Smooth muscle cell of bladder (primary cell): ENCODE measurements at places on chromosomes 6 and 20. TPM values are rescaled to one million over a fixed set of nuclear protein-coding genes. Genes with fewer than 3 reads are reported as not detected.

PAX1 gene
- not detected in 2 replicates for total RNA-seq

KCNK15 gene
- 0.28 and 0.83 TPM in 2 replicates for total RNA-seq

NOL7 gene
- 43.6 and 48.2 TPM in 2 replicates for total RNA-seq

SLC44A4 gene
- total RNA-seq, result not detected in 2 replicates

ARHGAP40 gene
- not detected in 2 replicates for total RNA-seq

RAB32 gene
- total RNA-seq, result 111 and 124 TPM in 2 replicates

NOX3 gene
- total RNA-seq, result not detected in 2 replicates

MUCL3 gene
- not detected in 2 replicates for total RNA-seq

CRIP3 gene
- total RNA-seq, result 0.18 TPM in 1 of 2 replicates, not detected in the other

NAPB gene
- 7.3 TPM in 2 replicates for total RNA-seq

GPR63 gene
- total RNA-seq, result 1.0 and 1.4 TPM in 2 replicates

CDH26 gene
- total RNA-seq, result 0.14 and 0.18 TPM in 2 replicates

SLC22A7 gene
- total RNA-seq, result not detected in 2 replicates
